RWPE2 (cell line): ENCODE measurements at places on chromosomes 5 and 9.

GRCh38 chr9:115106642-115107041 is 11.3 kb downstream of the TNC start:
- DNase-seq, result no peak

- DNase-seq, result no peak
Observed at GRCh38 chr5:15510831-15511230, 10.9 kb downstream of the FBXL7 start.

DNA sequence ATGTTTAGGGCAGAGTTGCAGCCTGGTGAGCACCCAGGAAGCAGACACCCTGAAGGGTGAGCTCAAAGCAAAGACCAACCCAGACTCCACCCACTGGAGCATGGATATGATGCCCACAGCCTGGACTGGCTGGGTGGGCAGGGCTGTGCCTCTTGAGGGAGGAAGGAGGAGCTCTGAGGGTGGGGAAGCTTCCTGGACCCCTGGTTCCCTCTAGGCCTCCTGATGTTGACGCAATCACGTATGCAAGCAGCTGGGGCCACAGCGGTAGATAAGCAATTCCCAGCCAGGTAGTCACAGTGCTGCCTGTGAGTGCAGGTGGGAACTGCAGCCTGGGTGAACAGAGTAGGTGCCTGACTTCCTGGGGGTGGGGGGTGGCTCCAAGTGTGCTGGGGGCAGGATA is 271.5 kb downstream of the CDK5RAP2 start:
- DNase-seq, result no peak

DNA sequence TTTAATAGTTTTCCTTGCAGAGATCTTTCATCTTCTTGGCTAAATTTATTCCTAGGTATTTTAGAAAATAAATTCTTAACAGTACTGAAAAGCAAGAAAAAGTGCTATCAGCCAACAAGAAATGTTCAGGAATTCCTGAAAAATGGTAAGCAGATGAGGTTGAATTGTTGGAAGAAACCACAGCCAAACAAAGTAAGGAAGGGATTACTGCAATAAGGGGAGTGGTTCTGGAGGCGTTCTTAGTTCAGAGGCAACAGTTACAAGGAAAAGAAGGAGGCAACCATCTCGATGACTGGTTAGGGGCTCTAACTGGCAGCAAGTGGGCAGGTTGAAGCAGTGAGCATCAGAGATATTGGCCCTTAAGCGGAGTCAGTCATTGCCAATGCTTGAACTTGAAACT is 12.8 kb upstream of the OR13J1 start:
- DNase-seq, result no peak

DNA sequence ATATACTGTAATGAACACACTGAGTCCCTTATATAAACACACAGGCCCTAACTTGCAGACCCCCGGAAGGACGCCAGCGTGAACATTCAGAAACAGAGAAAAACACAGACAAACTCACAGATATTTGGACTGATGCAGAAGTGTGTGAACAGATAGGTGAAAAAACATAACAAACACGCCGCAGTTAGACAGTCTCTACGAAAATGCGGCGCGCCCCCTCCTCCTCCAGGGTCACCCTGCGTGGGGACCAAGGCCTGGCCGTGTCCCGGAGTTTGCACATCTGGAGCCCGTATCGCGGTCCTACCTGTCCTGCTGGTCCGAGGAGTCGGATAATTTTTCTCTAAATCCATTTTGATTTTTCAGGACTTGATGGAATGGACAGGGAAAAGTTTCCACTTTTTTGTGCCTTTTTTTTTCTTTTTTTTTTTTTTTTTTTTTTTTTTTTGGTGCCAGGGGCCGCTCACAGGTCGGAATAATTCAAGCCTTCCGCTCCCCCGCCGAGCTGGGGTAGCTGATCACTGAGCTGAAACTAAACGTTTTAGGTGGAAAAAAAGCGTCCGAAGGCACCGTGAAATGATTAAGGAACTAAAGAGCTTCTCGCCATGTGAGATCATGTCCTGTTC is at the start of gene PAX5:
Gene PAX5, minus strand, starts transcription at position 587 of the 623 bp plus-strand sequence. Its CDS starts 237 bp downstream, at position 350.
- no peak for DNase-seq

- peak; percentile 91 for DNase-seq
Observed at GRCh38 chr5:111735583-111736270, 21.3 kb downstream of the NREP start.

- DNase-seq, result peak; percentile 68
Observed at GRCh38 chr5:149367249-149367971, 9.6 kb downstream of the PCYOX1L start.

- peak; percentile 41 for DNase-seq
Observed at GRCh38 chr9:133733796-133734533, 4.2 kb downstream of the SARDH start.

DNA sequence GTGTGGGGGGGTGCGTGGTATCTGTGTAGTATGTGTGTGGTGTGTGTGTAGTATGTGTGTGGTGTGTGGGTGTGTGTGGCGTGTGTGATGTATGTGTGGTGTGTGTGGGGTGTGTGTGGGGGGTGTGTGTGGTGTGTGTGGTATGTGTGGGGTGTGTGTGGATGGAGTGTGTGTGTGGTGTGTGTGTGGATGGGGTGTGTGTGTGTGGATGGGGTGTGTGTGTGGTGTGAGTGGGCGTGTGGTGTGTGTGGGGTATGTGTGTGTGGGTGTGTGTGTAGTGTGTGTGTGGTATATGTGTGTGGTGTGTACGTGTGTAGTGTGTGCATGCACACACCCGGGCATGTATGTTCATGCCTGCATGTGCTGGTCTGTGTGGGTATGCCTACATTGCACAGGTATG is 420.9 kb upstream of the DAP start:
- no peak for DNase-seq

GRCh38 chr5:43152946-43153345 is 32.2 kb downstream of the ZNF131 start:
- no peak for DNase-seq

GRCh38 chr9:136784249-136784996 is 6.7 kb upstream of the TMEM141 start:
- no peak for DNase-seq

DNA sequence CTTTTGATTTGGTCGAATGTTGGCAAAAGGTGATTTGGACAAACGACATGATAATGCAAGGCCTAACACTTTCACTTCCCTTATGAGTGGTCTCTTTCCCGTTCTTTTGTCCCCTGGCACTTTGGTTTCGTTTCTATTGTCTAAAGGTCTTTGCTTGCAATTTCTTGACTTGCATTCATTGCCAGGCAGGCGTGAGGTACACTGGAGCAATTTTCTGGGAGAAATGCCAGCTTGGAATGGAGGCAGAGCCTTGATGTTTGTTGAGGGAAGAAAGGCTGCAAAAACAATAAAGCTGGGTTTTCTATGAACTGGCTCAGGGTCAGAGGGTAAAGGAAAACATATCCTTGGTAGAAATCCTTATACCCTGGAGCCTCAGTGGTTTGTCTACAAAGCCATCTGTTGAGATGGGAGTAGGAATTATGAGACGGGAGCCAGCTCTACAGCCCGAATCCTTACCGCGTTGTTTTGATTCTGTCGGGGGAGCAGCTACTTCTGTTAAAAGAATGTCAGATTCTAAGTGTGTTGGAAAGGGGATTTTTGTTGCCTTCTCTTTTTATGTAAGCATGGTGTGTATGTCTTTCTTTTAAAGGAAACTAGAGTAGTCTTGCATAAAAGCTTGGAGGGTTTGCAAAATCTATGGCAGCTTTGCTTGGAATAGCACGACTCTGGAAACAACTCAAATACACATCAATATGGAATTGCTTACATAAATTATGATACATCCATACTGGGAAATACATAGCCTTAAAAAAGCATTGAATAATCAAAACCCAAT is 158.9 kb downstream of the RMI1 start:
- no peak for DNase-seq

GRCh38 chr5:124410539-124411488 is 335.6 kb downstream of the ZNF608 start:
- DNase-seq, result no peak

- DNase-seq, result no peak
Observed at GRCh38 chr5:150780816-150781221, 2.3 kb downstream of the SMIM3 start.

- DNase-seq, result no peak
Observed at GRCh38 chr5:5711112-5711511, 288.6 kb downstream of the ICE1 start.

GRCh38 chr9:124593200-124593599 is 86.0 kb upstream of the NR5A1 start:
- DNase-seq, result no peak

- no peak for DNase-seq
Observed at GRCh38 chr9:88775559-88775958, 215.7 kb upstream of the S1PR3 start.

DNA sequence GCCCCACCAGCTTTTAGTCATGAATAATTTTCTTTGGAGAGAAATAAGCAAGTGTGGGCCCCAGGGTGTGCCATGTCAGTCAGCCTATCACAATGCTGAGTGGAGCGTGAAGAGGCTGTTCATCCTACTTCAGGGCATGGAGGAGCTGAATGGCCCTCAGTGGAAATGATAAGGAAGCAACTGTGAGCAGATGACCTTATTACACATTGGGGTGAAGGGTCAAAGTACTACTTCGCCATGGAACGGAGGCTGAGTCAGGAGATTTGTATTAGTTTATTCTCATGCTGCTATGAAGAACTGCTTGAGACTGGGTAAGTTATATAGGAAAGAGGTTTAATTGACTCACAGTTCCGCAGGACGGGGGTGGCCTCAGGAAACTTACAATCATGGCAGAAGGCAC is 231.0 kb upstream of the ADAMTS16 start:
- no peak for DNase-seq
